ENCODE measurements at places on chromosomes 2 and 18.

GRCh38 chr2:239936838-239937581 is 88.1 kb downstream of the NDUFA10 start:
- DNase-seq, result no peak

DNA sequence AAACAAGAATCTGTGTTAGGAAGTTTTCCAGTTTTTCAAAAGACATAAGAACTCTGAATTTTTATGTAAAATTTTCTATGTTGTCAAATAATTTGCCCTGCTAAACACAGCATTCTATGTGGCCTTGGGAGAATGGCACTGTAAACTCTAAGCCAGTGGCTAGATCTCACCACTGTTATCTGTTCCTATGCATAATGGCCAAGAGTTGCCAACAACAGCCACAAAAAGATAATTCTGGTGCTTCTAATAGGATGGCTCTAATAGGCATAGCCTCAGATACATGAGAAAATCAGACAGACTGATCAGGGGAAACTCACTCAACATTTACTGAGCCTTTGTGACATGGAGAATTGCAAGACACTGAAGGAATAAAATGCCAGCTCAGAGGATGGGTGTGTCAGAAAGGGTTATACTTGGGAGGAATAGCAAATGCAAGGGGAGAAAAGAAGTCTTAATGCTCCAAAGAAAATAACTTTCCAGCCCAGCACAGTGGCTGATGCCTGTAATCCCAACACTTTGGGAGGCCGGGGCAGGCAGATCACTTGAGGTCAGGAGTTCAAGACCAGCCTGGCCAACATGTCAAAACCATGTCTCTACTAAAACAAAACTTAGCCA is 63.7 kb downstream of the COBLL1 start:
- no peak for DNase-seq

DNA sequence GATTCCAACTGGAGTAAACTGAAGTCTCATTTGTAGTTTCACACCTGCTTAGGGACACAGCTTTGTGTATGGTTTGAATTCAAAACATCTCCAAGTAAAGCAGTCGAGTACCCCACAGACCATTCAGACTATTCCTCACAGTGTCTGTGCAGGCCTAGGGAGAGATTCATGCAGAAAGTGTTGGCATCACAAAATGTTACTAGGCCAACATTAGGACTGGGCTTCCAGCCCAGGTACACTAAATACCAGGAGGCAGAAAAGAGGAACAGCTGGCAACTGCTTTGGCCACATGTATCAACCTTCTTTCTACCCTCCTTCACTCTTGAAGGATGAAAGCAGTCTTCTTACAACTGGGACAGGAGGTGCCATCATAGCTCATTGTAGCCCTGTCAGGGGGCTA is 270.4 kb upstream of the TMEFF2 start:
- no peak for DNase-seq

GRCh38 chr2:223528036-223528435 is 74.1 kb downstream of the SCG2 start:
- DNase-seq, result no peak

GRCh38 chr18:75183973-75184493 is 24.9 kb downstream of the PTGR3 start:
- no peak for DNase-seq

DNA sequence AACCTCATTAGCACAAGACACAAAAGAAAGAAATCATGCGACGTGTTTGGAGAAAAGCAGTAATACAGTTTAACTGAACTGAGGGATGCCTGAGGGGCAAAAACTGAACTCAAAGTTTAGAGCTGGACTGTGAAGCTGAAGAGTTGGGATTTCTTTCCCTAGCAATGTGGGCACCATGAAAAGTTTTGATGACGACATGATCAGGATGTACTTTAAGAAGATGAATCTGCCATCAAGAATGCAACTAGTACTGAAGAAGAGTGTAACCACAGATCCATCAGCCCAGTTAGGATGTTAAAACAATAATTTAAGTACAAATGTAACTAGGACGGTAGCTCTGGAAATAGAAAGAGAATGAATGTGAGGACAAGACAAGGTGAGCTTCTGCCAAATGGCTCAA is 196.2 kb downstream of the VWC2L start:
- DNase-seq, result no peak

GRCh38 chr2:119359774-119360173 is 6.9 kb downstream of the C2orf76 start:
- DNase-seq, result no peak

DNA sequence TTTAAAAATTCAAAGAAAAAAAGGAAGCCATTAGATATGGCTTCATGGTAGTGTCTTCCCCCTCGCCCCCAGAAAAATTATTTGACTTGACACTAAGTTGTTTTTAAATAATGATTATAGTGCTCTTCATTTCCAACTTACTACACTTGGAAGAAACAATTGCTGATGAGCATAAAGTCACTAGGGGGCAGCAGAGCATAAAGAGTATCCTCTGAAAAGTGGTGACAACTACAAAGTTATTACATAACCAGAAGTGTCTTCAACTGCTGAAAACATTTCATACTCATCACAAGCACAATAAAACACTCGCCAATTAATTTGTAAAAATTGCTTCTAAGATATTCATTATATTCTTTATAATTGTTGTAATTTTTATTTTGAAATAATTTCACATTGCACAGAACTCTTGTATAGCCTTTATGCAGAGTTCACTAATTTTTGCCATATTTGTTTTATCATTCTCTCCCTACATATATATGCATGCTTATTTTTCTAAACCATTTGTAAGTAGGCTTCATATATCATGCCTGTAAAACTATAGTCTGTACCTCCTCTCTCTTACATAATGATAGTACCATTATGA is 54.9 kb downstream of the EXOC6B start:
- peak; percentile 70 for DNase-seq

DNA sequence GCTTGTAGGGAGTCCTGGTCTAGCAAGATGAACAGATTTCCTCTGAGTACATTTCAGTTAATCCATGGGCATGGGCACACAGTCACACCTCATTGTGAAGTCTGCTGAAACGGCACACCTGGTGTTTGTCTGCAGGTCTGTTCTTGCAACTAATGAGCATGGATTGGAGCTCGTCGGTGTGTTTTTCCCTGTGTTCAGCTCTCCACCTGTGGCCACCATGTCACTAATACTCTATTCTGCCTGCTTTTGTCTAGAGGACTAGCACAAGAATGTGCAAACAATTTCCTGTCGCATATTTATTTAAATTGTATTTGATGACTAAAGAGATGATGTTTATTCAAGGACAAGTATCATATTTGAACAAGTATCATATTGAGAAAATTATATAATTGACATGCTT is 24.5 kb upstream of the PPP4R1 start:
- DNase-seq, result no peak

DNA sequence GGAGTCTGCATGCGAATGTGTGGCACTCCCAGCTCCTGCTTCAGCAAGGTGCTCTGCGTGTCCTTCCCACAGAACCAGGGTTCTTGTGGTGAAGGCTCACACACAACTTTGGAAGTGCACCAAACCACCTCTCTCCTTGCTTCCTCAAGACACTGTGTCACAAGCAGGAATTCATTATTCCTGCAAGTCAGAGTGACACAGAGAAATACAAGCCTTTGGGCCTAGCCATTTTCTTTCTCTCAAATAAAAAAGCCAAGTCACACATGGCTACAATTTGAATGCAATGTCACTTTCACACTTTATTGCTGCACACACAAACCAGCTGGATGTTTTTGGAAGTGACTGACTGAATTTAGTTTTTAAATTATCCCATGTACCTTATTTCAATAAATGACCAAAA is 30.1 kb upstream of the THOC1 start:
- DNase-seq, result no peak

- no peak for DNase-seq
Measured at GRCh38 chr2:207216457-207216856, 50.7 kb upstream of the KLF7 start.

GRCh38 chr18:13831864-13832508 is 8.0 kb downstream of the MC5R start:
- peak; percentile 51 for DNase-seq

DNA sequence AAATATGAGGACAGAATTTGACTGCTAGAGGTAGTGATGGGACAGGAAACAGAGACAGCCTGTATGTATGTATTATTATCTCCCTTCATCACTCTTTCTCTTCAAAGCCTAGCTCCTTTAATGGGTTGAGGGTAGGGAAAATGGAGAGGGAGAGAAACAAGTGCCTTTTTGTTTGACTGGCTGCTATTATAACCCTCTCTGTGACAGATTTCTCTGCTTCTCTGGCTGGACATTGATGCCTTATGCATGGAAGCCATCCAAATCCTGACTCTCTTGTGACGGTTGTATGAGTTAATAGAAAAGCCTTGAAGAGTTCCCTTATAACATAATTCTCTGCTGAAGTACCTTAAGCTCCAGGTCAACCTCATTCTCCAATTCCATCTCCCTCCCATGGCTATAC is 118.5 kb upstream of the COL5A2 start:
- DNase-seq, result no peak

DNA sequence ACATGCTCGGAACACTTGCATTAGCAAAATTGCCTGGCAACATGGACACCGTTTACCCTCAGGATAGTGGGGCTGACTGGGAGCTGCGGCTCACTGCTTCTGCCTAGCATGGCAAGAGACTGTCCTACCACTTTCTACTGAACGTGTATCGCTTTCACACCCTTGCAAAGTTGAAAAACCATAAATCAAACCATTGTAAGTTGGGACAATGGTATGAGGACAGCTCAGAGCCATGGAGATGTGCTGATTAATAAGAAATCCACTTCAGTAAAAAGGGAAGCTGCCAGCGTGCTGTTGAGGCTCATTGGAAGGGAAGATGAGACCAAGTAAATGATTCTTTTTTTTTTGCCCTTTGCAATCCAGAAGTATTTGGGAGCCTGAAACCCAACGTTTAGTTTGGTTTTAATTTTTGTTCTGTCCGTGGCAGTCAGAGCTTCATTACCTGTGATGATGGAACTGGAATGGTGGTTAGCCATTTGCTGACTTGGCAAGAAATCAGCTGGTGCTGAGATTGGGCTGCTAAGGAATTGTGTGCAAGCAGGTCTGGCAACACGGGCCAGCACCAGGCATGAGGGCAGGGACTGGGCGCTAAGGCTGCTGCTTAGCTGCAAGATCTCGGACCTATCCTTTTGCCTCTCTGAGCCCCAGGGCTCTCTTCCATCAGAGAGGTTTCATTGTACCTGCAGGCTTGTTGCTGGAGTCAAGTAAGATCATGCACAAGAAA is 75.5 kb upstream of the HS6ST1 start:
- DNase-seq, result no peak

GRCh38 chr2:140882671-140883620 is 1247.9 kb downstream of the LRP1B start:
- no peak for DNase-seq

DNA sequence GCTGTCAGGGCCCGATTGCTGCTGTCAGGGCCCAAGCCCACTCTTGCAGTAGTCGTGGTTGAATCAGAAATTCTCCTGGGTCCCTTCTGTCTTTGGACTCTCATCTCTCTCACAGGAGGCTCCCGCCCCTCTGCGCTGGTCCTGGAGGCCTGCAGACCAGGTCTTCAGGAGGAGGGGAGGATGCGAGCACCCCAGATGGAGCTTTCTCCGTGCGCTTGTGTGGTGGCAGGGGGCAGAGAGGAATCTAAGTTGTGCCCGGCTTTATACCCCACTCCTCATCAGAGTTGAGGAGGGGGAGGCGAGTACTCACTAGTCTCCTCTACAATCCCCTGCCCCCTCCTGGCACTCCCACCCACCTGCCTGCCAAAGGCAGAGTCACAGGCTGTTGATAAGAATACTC is 10.4 kb downstream of the EN1 start:
- DNase-seq, result no peak

DNA sequence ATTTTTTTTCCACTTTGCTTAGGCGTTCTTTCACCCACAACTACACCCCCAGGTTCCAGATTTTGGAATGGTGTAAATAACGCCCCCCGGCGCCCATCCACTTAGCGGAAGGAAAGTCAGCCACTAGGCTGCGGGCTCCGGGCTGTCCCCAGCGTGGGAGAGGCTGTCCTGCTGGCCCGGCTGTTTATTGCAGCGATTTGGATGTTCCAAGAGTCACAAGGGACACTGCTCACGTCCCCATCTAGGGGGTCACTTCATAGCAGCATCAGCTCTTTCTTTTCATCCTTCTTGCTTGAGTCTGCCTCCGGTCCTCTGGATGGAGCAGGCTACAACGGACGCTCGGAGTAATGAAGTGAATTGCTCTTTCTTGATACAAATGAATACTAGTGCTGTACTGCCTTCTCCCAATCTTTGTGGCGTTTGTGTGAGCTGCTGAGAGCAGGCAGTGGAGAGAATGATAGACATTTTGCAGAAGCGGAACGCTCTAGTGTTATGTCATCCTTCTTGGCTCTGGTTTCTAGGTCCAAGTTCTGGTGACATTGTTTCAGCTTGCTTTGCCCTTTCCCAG is 50.7 kb upstream of the PAIP2B start:
- DNase-seq, result peak; percentile 23

DNA sequence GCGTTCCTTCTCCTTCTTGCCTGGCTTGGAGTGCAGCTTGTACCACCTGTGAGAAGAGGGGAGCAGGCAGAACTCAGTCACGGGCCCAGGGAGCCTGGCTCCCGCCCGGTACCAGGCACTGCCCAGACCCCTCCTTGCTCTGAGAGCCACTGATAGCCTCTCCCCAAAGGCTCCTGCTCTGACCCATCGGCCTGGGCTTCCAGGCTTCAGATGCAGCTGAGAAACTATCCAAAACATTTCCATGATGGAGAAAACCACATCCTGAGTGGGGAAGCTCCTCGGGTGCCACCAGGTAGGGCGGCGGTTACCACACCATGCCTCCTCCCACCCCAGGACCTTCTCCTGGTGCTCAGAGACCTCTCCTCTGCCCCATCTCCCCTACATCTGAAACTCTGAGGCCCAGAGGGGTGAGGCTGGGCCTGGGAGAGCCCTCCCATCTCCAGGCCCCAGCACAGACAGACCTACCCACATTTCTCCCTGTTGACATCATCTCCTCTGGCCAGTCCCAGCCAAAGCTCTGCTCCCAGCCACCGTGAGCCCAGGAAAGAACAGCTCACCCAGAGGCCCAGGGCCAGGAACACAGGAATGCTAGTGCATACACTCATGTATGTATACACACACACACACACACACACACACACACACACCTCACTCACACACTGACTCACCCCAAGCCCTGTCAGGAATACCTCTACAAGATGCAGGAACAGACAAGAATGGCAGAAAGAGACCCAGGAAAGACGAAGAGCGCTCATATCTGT is 17.9 kb upstream of the SFXN5 start:
- DNase-seq, result no peak

DNA sequence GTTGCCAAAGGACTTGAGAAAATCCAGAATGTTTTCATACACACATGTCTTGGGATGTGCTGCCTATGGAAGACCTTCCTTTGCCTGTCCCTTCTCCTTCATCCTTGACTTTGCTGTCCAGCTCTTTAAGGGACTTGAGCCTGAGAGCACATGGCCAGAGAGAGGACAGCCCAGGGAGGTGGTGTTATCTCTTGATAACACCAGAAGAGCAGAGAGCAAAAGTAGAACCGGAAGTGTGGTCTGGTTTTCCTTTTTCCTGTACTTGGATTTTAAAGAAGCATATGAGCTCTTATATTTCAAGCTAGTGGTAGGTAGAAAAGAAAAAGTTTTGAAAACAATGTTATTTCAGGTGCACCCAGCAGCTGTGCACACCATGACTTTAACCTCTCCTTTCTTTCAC is 94.1 kb upstream of the ZNF532 start:
- DNase-seq, result no peak

Data from GM13977 (cell line).